CD4-positive, alpha-beta T cell treated with Interleukin-4 for 4 hours (primary cell): ENCODE measurements at places on chromosomes 4 and X.
A peak's percentile ranks its signal among the peaks of the same experiment; 100 is the strongest.

DNA sequence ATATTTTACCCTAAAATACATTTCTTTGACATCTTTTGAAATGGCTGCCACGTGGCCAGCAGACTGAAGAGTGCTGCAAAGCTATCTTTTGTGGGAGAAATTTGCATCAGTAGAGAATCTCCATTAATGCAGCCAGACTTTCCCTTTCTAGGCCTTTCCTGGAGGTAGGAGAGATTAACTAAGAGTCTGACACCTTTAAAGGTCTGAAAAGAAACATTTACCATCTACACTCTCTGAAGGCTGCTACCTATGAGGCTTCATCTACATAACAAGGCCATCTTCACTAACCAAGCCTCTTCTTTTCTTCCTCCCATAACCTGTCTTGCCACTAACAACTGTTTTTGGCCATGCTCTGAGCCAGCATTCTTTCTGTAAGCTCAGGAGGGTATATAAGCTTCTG, 17.8 kb upstream of the SPRY1 start:
- no peak for DNase-seq

GRCh38 chrX:52934704-52935469, 23.4 kb downstream of the FAM156A start:
- peak; percentile 93 for DNase-seq

DNA sequence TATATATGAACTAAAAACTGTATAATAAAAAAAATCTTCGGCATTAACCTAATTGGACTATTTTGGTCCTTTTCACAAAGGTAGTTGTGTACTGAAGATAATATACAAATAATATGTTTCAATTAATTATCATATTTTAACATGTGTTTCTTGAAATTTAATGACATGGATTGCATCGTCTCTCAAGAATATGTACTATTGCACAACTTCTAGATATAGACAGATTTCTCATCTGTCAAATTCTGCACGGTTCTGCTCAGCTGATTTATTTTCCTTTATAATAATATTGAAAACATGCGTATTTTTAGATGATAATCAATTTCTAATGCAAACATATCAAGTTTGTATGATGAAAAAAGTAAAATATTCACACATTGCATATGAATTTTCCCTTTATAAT, 498.7 kb upstream of the PABPC4L start:
- no peak for DNase-seq

DNA sequence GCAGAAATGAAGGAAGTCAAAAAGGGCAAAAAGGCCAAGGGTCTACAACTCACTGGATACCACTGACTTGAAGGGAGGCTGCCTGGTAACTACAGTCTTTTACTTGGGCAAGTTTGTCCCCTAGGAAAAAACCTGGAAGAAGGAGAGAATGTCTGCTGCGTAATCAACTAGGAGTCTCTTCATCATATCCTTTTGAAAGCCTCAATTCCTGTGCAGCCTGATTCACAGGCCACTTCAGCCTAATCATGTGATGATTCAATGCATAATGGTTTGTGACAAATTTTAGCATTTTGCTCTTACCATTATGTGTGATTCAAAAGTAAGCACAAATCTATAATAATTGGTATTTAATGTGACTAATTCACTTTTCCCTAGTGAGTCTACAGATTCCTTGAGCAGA, 273.6 kb downstream of the FRMPD4 start:
- no peak for DNase-seq

- no peak for DNase-seq
Observed at GRCh38 chr4:27921231-27921630, 1060.6 kb downstream of the STIM2 start.

GRCh38 chrX:97666890-97667289, 783.2 kb downstream of the RPA4 start:
- DNase-seq = no peak

GRCh38 chr4:25608644-25609043, 47.0 kb upstream of the SLC34A2 start:
- DNase-seq = no peak

- DNase-seq = no peak
Observed at GRCh38 chr4:102007959-102008425, 217.5 kb downstream of the BANK1 start.

GRCh38 chr4:182101618-182102017, 141.6 kb upstream of the TENM3 start:
- no peak for DNase-seq

DNA sequence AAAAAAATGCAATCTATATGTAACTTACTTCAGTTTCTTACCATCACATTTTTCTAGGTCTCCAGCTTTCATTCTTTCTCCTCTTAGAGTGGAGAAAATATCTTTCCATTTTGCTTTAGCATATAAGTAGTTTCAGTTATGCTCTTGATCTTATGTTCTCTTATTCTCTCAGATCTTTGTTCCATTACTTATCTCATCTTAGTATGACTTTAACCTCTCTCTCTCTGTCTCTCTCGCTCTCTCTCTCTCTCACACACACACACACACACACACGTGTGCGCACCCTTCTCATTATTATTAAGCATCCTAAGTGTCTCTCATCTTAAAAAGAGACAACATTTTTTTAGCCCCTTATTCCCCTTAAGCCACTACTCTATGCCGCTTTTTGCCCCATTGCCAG, 92.8 kb downstream of the FAAH2 start:
- DNase-seq = no peak

- no peak for DNase-seq
Observed at GRCh38 chrX:7706032-7706431, 136.9 kb upstream of the VCX start.

DNA sequence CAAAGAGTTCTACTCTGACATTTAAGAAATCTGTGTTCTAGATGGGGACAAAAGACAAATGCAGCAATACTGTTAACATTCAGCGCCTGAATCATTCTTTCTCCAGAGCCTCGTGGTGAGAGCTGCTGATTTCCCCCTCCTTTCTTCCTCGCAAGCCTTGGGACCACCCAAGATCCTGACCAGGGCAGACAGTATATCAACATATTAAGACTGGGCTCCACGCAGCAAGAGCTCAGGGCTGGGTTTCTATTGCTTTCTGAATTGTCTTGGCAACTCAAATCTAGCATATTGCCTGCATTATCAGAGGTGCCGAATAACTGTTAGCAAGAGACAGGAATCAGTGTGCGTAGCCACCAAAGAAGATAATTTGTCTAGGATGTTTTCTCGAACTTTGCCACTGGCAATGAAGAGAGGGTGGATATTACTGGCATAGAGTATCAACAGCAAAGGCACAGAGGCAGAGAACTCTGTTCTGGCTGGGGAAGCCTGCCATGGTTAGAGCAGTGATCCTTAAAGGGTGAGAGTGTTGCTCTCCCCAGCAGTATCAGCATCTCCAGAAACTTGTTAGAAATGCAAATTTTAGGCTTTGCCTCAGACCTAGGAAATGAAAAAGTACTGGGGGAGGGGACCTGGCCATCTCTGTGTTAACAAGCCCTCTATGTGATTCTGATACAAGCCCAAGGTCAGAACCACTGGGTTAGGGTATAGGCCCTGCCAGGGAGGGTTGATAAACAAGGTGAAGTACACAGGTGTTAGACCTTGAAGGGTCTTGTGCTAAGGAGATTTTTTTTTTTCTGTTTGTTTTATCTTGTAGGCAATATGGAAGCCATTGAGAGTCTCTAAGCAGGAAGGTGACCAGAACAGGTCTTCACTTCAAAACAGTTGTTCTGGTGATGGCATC, 46.2 kb upstream of the MID1IP1 start:
- DNase-seq = no peak

DNA sequence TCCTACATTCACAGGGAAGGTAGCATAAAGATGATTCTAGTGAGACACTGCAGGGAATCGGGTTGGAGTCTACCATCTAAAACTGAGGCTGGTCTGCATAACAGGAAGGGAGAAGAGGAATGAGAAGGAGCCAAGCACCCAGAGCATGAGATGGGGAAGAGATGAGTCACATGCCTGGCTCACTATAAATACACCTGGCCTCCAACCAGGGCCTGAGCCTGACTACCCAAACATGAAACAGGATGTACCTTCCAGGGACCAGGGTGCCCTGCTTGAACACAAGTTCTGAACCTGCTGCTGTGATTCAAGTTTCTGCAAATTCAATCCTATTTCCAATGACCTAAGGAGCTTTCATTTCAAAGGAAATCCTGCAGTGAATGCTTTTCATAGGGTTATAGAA, 24.9 kb downstream of the CD99L2 start:
- no peak for DNase-seq

DNA sequence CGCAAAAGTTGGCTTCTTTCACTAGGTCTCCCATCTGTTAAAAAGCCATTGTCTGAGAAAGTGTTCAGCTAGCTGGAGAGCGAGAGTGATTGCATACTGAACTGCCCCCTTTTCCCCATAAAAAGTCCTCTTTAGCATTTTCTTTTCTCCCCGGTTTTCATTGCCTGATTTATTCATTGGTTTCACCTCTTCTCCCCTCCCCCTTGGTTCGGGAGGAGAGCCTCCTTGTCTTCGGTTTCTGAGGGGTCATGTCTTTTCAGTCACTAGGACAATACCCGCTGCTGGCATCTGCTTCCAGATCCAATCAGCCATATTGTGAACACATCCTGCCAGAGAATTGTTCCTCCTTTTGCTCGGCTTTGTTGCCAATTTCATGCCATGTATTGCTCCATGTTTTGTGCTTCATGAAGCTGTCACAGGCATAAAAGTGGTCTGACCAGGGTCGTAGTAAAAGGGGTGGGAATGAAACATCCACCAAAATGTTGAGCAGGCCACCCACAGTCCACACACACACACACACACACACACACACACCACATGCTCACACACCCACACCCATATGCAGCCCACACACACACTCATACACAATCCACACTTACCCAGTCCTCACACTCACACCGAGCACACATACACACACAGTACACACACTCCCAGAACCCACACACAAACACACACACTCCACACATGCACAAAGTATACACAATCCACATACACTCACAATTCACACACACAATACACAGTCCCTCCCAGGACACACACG, 136.0 kb downstream of the NKX6-1 start:
- no peak for DNase-seq

GRCh38 chr4:87030124-87030523, 95.3 kb downstream of the AFF1 start:
- DNase-seq = no peak

DNA sequence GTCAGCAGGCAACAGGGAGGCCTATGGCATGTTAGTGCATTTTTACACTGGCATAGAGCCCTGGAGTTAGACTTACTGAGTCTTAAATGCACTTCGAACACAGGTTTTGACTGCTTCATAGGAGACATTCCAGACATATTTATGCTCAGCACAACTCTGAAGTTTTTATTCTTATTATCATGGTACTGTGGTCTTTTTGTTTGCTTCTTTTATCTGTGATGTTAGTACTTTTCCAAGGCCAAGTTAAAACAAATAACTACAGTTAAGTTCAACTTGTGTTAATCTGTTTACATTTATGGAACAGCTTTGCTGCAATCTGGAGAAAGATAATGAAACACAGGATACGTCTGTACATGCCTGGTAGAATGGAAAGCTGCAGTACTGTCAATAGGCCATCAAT, 76.5 kb downstream of the COL4A5 start:
- no peak for DNase-seq

DNA sequence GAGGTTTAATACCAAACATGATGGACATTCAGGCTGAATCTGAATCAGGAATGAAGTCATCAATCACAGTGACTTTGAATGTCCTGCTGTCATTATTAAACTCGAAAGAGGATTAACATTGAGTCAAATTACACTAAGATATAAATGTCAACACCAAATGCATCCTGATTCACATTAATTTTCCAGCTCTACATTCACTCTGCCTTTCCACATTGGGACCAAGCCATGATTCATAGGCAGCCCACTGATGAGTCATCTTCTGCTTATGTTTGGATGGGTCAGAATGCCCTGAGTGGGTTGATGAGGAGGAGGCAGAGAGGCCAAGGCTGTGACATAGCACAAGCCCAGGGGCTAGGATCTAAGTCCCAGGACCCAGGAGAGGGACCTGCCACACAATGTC, 247.6 kb upstream of the RPS6KA3 start:
- DNase-seq = no peak

DNA sequence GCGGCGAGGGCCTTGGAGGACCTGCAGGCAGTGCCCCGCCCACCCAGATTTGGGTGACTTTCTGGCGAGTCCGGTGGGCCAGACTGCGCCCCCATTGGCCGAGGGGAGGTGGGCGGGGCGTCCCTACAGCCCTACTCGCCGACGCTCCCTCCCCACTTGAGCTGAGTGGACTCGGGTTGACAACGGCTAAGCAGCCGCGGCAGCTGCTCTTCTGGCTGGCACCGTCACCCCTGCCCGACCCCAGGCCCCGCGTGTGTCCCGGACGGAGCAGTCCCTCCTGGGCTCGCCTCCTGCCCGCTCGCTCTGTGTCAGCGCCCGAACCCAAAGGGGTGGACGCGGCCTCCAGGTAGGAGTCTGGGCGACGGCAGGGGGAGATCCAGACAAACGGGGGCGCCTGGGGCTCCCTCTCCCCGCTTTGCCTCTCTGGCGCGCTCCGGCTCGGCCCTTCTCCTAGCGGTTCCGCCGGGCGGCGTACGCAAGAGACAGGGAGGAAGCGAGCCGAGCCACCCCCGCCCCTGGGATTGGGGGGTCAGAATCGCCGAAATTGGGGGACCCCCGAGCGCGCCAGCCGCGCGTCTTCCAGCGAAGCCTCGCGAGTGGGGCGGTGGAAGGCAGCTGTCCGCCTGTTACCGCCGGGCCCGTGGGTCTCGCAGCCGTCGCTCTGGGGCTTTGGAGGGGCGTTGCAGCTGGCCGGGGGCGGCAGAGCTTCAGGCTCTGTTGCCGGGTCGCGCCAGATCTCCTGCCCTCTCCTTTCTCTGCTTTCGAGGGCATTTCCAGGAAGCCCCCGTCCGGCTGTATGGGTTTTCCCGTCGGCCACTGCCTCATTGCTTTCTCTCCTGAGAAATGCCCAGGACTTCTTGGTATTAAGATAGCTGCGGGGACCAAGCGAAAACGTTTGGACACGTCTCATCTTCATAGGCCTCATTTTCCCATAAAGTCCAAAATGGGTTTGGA, 46.3 kb downstream of the STARD8 start:
- DNase-seq = no peak

- no peak for DNase-seq
Observed at GRCh38 chrX:130120321-130120731, 10.0 kb upstream of the ELF4 start.

DNA sequence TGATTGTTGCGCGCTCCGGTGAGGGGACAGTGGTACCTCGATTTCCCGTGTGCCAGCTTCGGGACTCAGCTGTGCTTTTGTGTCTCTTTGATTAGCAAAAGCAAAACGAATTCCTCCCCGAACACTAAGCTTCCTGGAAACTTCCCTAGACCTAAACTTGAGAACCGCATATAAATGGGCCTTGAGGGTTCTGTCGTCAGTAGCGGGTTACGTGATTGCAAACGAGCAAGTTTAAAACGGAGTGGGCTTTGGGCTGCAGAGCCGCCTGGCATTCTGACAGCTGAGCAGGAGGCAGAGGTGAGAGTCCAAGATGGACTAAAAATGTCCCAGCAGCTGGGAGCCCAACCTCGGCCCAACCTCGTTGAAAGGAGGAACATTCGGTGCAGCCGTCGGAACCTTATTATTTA, 1.2 kb upstream of the TAPT1 start:
- no peak for DNase-seq

GRCh38 chr4:159871141-159871540, 768.3 kb downstream of the RAPGEF2 start:
- DNase-seq = no peak
